ENCODE measurements at places on chromosomes 16 and 17.
A peak's percentile ranks its signal among the peaks of the same experiment; 100 is the strongest.

DNA sequence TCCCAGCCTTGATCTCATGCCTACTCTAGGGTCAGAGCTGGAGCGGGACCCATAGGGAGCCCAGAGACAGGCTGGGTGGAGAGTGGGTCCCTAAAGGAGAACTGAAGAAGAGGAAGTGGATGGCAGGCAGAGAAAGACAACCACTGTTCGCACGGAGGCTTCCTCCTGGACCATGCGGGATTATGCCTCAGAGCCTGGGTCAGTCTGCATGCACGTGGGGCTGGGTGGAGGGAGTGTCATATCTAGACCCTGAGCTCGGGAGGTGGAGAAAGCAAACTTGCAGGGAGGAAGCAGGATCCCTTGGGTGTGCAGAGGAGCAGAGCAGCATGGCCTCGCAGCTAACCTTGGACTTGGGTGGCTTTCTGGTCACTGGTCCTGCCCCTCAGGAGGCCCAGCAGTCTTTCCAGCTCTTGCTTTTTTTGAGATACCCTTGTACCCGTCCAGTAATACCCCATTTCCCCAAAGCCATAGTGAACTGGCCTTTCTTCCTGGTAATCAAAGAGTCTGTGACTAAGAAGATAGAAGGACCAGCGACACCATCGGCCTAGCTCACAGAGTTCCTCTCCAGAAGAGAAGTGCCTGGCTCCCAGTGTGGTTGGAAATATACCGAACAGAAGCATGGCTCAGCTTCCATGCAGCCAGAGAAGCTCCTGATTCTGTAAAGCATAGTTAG lies 344.2 kb downstream of the CPPED1 start:
- no peak for DNase-seq

GRCh38 chr17:1999557-2000251 lies 25.4 kb downstream of the RTN4RL1 start:
- peak; percentile 48 for DNase-seq

DNA sequence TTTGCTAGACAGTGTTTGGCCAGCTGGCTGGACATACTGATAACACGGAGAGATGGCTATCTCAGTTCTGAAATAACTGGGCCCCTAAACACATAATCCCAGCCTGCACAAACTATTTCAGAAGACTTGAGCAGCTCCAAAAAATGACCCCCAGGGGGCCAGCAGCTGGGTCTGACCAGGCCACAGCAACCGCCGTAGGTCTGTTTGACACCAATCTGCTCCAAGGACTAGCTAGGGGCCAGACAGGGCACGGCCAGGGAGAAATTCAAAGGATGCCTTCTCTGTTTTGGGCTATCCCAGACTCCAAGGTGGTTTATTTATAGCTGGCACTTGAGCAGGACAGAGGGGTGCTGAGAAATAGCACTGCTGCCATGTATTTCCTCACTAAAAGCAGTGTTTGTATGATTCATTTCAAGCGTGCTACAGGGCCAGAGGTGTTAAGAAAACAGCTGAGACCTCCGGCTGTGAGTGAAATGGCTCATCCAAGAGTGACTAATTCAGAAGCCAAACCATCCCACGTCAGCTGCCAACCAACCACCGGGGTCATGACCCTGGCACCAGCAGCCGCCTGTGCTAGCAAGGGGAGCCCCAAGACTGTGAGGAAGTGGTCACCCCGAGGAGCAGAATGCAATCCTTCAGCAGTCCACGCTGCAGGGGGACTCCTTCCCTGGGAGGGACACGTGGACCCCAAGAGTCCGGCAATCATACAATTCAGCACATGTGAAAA lies 5.7 kb downstream of the GGA2 start:
- DNase-seq: peak; percentile 88

DNA sequence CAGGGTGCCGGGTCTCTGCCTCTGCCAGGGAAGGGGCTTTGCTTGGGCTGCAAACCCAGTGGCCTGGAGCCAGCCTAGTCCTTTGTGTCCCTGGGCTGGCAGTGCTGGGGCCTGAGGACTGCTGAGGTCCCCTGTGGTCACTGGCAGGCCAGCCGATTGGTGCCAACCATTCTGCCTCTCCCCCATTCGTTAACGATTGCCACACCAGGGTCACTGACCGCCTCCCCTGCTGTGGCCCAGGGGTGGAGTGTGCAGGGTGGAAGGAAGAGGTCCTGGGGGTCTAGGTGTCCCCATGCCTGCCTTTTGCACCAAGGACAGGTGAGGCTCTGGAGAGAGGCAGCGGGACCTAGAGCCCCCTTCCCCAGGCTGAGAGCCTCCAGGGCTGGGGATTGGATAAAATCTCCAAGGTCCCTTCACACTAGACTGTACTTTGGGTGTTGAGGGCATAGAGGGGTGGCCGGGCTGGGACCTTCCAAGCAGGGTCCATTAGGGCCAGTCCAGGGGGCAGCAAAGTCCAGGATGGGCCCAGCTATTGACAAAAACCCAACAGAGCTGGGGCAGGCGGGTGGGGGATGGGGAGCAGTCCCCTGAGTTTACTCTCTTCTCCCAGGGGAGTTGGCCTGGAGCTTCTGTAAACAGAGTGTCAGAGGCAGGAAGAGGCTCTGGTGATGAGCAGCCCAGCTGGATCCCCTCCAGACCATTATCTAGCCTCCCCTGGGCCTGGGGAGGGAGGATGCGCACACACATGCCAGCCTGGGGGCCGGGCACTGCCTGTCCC lies 1.1 kb downstream of the VASN start:
- no peak for DNase-seq

GRCh38 chr17:70276906-70277305 lies 107.6 kb downstream of the KCNJ2 start:
- no peak for DNase-seq

DNA sequence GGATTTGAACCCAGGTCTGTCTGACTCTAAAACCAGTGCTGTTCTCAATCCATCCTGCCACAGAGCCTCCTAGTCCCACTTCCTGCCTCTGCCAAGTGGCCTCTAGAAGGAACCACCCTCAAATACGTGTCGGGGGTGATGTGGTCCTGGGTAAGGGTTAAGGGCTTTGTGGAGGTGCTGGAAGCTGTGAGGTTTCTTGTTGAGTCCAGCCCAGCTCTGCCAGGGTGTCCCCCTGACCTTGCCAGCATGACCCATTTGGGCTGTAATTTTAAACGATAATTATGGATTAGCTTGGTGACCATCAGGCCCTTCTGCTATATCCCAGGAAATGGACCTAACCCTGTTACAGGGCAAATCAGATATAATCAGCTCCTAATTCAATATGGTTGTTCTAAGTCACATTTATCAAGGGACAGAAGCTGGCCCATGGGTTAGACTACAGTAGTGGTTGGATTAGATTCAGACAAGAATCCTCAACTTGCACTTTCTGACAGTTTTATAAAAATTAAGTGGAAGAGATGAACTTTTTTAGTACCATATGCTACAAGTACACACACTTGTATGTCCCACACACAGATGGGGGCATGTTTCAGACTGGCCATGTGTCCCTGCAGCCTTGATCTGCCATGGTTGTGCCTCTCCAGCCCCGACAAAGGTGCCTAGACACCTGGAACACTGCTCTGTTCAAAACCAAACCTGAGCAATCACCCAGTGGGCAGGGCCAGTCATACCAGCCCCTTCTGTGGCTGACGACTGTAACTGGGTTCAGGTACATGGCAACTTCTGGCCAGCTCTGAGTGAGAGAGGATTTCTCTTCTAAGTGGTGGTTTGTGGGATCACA lies 48.0 kb downstream of the SMPD3 start:
- no peak for DNase-seq

DNA sequence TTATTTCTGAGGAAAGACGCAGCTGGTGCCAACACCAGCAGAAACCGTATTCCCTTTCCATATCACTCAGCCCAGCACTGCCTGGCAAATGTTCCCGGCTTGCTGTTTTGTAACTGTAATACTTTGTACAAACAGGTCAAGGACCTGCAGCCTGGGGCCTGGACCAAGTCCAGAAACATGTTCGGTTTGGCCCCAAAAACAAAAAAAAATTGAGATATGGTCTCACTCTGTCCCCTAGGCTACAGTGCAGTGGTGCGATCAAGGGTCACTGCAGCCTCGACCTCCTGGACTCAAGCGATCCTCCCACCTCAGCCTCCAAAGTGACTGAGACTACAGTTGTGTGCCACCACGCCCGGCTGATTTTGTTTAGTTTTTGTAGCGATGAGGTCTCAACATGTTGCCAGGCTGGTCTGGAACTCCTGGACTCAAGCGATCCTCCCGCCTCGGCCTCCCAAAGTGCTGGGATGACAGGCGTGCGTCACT lies 1.2 kb downstream of the HAGH start:
- DNase-seq: no peak

- no peak for DNase-seq
Measured at GRCh38 chr17:55343900-55344513, 77.6 kb downstream of the MMD start.

GRCh38 chr16:1839554-1839953 lies 12.5 kb downstream of the FAHD1 start:
- peak; percentile 81 for DNase-seq

- DNase-seq: no peak
Measured at GRCh38 chr17:34354637-34355036, 1.6 kb upstream of the CCL13 start.

All from GM04504 (cell line).